ENCODE measurements at places on chromosomes 2 and 18.
A peak's percentile ranks its signal among the peaks of the same experiment; 100 is the strongest.

GRCh38 chr2:48414980-48415835, 114.7 kb upstream of the STON1 start:
- no peaks in the 10 kb centered on the region for H3K36me3 ChIP-seq
- no peaks in the 10 kb centered on the region for H3K27me3 ChIP-seq
- H3K4me3 ChIP-seq, result no peak overlapping the region
- peaks cover 23% of the 10 kb centered on the region for H3K4me1 ChIP-seq
- H3K27ac ChIP-seq, result no peak overlapping the region

DNA sequence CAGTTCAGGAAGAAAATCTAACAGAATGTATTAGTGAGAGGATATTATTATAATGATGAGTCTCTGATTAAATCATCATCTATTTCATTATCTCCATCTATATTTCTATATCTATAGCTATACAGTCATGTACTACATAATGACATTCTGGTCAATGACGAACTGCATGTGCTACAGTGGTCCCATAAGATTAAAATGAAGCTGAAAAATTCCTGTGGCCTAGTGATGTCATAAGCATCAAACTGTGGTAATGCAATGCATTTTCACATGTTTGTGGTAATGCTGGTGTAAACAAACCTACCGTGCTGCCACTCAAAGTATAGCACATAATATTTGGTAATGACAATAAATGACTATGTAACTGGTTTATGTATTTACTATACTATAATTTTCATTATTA, 1127.9 kb upstream of the CHAC2 start:
- no peak for DNase-seq
- no peaks in the 10 kb centered on the region for H3K27me3 ChIP-seq
- H3K36me3 ChIP-seq, result no peaks in the 10 kb centered on the region

- no peak overlapping the region for H3K4me3 ChIP-seq
- H3K27ac ChIP-seq, result no peak overlapping the region
- DNase-seq, result no peak
- no peaks in the 10 kb centered on the region for H3K36me3 ChIP-seq
- H3K4me1 ChIP-seq, result no peaks in the 10 kb centered on the region
These were observed 38.2 kb upstream of the MAL start for GRCh38 chr2:94987074-94988020.

DNA sequence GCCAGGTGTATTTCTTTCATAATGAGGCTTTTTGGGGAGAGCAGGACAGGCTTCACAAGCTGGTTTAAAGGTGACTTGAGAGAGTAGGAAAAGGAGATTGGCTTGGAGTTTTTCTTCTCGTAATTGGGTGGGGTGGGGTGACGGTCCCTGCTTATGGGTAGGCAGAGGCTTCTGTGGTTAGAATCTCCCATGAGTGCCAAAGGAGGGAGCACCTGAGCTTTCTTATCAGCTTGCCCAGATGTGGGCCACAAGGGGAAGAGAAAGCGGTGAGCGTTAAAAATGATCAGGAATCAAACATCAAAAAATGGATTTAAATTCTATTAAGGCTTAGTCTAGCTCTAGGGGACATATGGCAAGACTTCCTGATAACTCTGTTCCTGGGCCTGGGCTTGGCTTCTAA, 9.7 kb upstream of the PNPT1 start:
- H3K36me3 ChIP-seq, result no peaks in the 10 kb centered on the region
- DNase-seq, result no peak
- no peak overlapping the region for H3K4me3 ChIP-seq

- H3K36me3 ChIP-seq, result no peaks in the 10 kb centered on the region
- DNase-seq, result no peak
- H3K27ac ChIP-seq, result no peak overlapping the region
These were observed 379.4 kb downstream of the RIT2 start for GRCh38 chr18:42736074-42736473.

- H3K4me1 ChIP-seq, result no peaks in the 10 kb centered on the region
- peaks cover 10% of the 10 kb centered on the region for H3K27me3 ChIP-seq
- no peak for DNase-seq
- H3K4me3 ChIP-seq, result no peak overlapping the region
- no peak overlapping the region for H3K27ac ChIP-seq
These were observed 8.7 kb downstream of the OSBPL1A start for GRCh38 chr18:24388957-24389356.

GRCh38 chr18:44731530-44732237, 51.0 kb downstream of the SETBP1 start:
- no peak overlapping the region for H3K4me3 ChIP-seq
- peaks cover 22% of the 10 kb centered on the region for H3K4me1 ChIP-seq
- no peak for DNase-seq
- no peak overlapping the region for H3K27ac ChIP-seq

GRCh38 chr18:6566338-6566911, 151.7 kb upstream of the L3MBTL4 start:
- no peak for DNase-seq
- no peaks in the 10 kb centered on the region for H3K4me1 ChIP-seq
- no peak overlapping the region for H3K27ac ChIP-seq

GRCh38 chr2:142874293-142874814, 3.1 kb upstream of the KYNU start:
- no peaks in the 10 kb centered on the region for H3K27me3 ChIP-seq
- no peak overlapping the region for H3K27ac ChIP-seq
- no peak for DNase-seq
- H3K36me3 ChIP-seq, result no peaks in the 10 kb centered on the region
- no peaks in the 10 kb centered on the region for H3K4me1 ChIP-seq

- no peaks in the 10 kb centered on the region for H3K27me3 ChIP-seq
- no peak overlapping the region for H3K27ac ChIP-seq
- no peak for DNase-seq
- no peaks in the 10 kb centered on the region for H3K4me1 ChIP-seq
- H3K36me3 ChIP-seq, result no peaks in the 10 kb centered on the region
These were observed 155.8 kb upstream of the RND3 start for GRCh38 chr2:150643114-150643725.

GRCh38 chr2:157261199-157261782, 3.8 kb downstream of the GALNT5 start:
- H3K36me3 ChIP-seq, result no peaks in the 10 kb centered on the region
- DNase-seq, result peak; percentile 83
- H3K27me3 ChIP-seq, result peaks cover 11% of the 10 kb centered on the region

GRCh38 chr2:191853843-191854242, 7.0 kb upstream of the CAVIN2 start:
- H3K27ac ChIP-seq, result no peak overlapping the region
- no peak for DNase-seq
- H3K4me3 ChIP-seq, result no peak overlapping the region

DNA sequence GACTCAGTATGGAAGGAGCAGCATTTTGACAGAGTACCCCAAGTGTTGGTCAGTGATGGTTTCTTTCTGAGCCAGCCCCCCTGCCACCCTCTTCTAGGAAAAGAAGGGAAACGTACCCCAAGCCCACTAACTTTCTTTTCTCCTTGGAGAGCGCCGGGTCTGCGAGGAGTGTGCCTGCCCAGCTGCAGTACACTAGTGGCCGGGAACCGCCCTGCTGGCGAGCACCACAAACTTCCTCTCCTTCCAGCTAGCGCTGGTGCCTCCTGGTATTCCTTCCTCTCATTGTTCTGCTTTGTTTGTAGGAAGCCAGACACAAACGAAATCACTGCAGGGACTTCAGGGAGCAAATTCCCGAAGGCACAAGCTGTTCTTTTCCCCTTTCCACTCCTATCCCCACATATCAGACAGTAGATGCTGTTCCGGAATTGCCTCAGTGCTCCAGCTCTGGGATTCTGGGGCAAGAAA, 1.8 kb downstream of the CCDC85A start:
- DNase-seq, result no peak
- H3K4me1 ChIP-seq, result peaks cover 3% of the 10 kb centered on the region
- H3K4me3 ChIP-seq, result no peak overlapping the region
- peaks cover 62% of the 10 kb centered on the region for H3K27me3 ChIP-seq

DNA sequence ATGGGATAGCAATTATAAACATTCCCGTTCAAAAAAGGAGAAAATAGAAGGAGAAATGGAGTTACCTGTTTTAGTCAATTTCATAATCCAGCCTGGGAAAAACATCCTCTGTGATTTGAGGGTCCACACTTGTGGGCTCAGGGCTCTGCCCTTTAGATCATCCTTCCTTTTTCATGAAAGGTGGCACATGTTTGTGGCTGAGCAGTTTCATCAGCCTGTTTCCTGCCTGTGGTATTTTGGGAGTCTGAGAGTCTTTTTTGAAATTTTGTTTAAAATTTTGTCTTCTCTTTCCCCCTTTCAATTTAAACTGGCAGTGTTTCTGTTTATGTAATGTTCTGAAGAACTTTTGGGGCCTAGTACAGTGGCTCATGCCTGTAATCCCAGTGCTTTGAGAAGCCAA, 84.0 kb downstream of the KIAA1328 start:
- H3K36me3 ChIP-seq, result peaks cover 10% of the 10 kb centered on the region
- H3K27ac ChIP-seq, result no peak overlapping the region
- H3K4me1 ChIP-seq, result peaks cover 15% of the 10 kb centered on the region
- DNase-seq, result no peak

GRCh38 chr2:225889452-225889851, 489.9 kb downstream of the NYAP2 start:
- H3K27ac ChIP-seq, result no peak overlapping the region
- peaks cover 14% of the 10 kb centered on the region for H3K27me3 ChIP-seq
- H3K4me1 ChIP-seq, result no peaks in the 10 kb centered on the region
- no peak for DNase-seq
- H3K4me3 ChIP-seq, result no peak overlapping the region
- no peaks in the 10 kb centered on the region for H3K36me3 ChIP-seq

DNA sequence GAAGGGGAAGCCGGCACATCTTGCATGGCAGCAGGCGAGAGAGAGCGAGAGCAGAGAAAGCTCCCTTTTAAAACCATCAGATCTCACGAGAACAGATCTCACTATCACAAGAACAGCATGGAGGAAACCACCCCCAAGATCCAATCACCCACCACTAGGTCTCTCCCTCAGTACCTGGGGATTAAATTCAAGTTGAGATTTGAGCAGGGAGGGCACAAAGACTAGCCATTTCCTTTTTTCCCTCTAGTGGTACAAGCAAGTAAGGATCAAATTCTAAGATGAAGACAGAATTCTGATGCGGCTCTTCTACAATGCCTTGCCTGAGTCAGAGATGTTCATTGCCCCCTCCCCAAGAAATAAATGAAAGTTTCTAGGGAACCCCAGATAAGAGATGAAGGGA, 45.6 kb upstream of the ANKRD44 start:
- DNase-seq, result no peak
- no peaks in the 10 kb centered on the region for H3K27me3 ChIP-seq
- no peak overlapping the region for H3K27ac ChIP-seq
- peaks cover 28% of the 10 kb centered on the region for H3K4me1 ChIP-seq
- H3K4me3 ChIP-seq, result peak overlapping the region; percentile 17
- H3K36me3 ChIP-seq, result no peaks in the 10 kb centered on the region

DNA sequence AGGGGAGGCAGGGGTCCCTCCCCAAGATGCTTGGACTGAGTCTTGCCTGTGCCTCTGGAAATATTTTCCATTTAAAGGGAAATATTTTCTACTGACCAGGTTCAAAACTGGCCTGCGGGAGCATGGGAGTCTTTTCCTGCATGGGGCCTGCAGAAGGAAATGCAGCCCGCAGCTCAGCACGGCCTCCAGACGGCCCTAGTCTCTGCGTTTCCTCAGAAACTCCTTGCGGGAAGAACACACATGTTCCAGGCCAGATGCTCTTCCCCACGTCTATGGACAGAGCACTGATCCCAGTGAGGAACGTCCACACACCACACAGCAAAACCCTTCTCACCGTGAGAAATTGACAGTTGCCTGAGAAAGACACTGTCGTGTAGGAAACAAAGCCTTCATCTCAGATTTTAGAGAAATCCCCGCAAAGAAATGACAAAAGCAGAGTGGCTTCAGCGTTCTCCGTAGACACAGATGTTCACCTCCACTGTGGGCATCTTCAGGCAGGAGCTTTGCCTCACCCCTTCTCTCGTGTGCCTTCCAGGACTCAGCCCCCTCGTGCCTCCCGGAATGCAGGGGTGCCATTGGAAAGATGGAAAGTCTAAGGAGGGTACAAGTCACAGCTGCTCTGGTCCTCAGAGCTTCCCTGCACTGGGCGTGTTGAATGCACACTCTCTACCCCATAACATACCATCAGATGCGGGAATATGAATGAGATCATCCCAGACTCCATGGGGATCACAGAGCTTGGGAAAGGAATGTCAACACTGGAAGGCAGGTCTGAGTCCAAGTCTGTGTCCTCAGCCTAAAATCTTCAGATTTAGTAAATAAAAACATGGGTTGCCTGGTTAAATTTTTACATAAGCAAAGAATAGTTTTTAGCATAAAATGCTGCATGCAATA, 438.7 kb upstream of the SALL3 start:
- no peak overlapping the region for H3K4me3 ChIP-seq
- H3K4me1 ChIP-seq, result no peaks in the 10 kb centered on the region
- no peak overlapping the region for H3K27ac ChIP-seq
- no peak for DNase-seq
- no peaks in the 10 kb centered on the region for H3K36me3 ChIP-seq
- H3K27me3 ChIP-seq, result peaks cover 2% of the 10 kb centered on the region

GRCh38 chr2:62459106-62459505, 46.9 kb downstream of the TMEM17 start:
- no peak for DNase-seq
- peaks cover 8% of the 10 kb centered on the region for H3K27me3 ChIP-seq
- no peak overlapping the region for H3K27ac ChIP-seq
- H3K4me3 ChIP-seq, result no peak overlapping the region
- H3K36me3 ChIP-seq, result no peaks in the 10 kb centered on the region
- no peaks in the 10 kb centered on the region for H3K4me1 ChIP-seq

GRCh38 chr2:148527488-148528340, 116.8 kb upstream of the EPC2 start:
- DNase-seq, result peak; percentile 37
- peak overlapping the region; percentile 90 for H3K27ac ChIP-seq
- H3K4me1 ChIP-seq, result peaks cover 82% of the 10 kb centered on the region
- H3K36me3 ChIP-seq, result peaks cover 4% of the 10 kb centered on the region
- H3K27me3 ChIP-seq, result no peaks in the 10 kb centered on the region
- peak overlapping the region; percentile 64 for H3K4me3 ChIP-seq

- peak; percentile 27 for DNase-seq
- H3K36me3 ChIP-seq, result no peaks in the 10 kb centered on the region
- H3K27me3 ChIP-seq, result no peaks in the 10 kb centered on the region
- peak overlapping the region; percentile 5 for H3K27ac ChIP-seq
These were observed 454.7 kb upstream of the SLC39A10 start for GRCh38 chr2:195202163-195202845.

GRCh38 chr18:10353791-10354190, 100.6 kb upstream of the APCDD1 start:
- H3K4me1 ChIP-seq, result no peaks in the 10 kb centered on the region
- no peak overlapping the region for H3K4me3 ChIP-seq
- DNase-seq, result no peak
- H3K27me3 ChIP-seq, result no peaks in the 10 kb centered on the region

- H3K27ac ChIP-seq, result no peak overlapping the region
- no peak overlapping the region for H3K4me3 ChIP-seq
- no peaks in the 10 kb centered on the region for H3K36me3 ChIP-seq
- H3K27me3 ChIP-seq, result no peaks in the 10 kb centered on the region
These were observed 478.7 kb upstream of the REG3G start for GRCh38 chr2:78546843-78547242.

DNA sequence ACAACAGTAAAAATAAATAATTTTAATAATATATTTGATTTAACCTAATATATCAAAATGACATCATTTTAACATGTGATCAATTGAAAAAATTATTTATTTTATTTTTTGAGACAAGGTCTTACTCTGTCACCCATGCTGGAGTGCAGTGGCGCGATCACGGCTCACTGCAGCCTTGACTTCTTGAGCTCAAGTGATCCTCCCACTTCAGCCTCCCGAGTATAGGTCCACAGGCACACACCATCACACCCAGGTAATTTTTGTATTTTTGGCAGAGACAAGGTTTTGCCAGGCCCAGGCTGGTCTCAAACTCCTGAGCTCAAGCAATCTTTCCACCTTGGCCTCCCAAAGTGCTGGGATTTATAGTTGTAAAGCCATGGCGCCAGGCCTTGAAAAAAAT, 126.7 kb upstream of the COPS8 start:
- H3K4me3 ChIP-seq, result no peak overlapping the region
- no peak for DNase-seq
- H3K27ac ChIP-seq, result no peak overlapping the region
- no peaks in the 10 kb centered on the region for H3K4me1 ChIP-seq

All from activated naive CD4-positive, alpha-beta T cell treated with anti-CD3 and anti-CD28 coated beads for 36 hours (primary cell).